ENCODE measurements at places on chromosomes 2 and 18. TPM values are rescaled to one million over a fixed set of nuclear protein-coding genes. Genes with fewer than 3 reads are reported as not detected.

GRCh38 chr2:234841321-234842015, 110.3 kb upstream of the SH3BP4 start:
- DNase-seq, result no peak
- H3K27ac ChIP-seq, result no peak overlapping the region
- no peaks in the 10 kb centered on the region for H3K36me3 ChIP-seq
- no peaks in the 10 kb centered on the region for H3K4me1 ChIP-seq

UCN gene
- total RNA-seq, result 6.9 TPM

KCNE4 gene
- total RNA-seq, result not detected

GRCh38 chr2:171244970-171245782, 84.5 kb upstream of the TLK1 start:
- peaks cover 40% of the 10 kb centered on the region for H3K4me1 ChIP-seq
- no peak overlapping the region for H3K4me3 ChIP-seq
- H3K36me3 ChIP-seq, result no peaks in the 10 kb centered on the region
- no peaks in the 10 kb centered on the region for H3K27me3 ChIP-seq
- DNase-seq, result no peak

RAD51AP2 gene
- not detected for total RNA-seq

DNA sequence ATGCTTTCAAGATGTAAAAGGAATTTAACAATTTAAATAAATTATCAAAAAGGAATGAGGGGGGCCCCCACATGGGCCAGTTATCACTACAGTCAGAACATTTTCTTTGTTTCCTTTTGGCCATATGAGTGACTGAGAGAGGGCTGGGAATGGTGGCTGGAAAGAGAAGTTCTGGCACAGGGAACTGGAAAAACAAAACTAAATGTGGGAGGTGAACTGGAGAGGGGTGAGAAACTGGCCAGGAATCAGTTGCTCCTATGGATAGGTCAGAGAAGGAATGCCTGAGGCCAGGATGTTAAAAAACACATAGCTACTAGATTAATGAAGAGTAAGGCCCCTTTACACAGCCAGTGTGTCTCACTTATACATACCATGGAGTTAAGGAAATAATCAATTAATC, 121.0 kb downstream of the RBMS1 start:
- H3K4me3 ChIP-seq, result no peak overlapping the region
- no peaks in the 10 kb centered on the region for H3K27me3 ChIP-seq
- no peaks in the 10 kb centered on the region for H3K36me3 ChIP-seq
- H3K27ac ChIP-seq, result peak overlapping the region; percentile 42

NXPH2 gene
- total RNA-seq, result not detected

PROC gene
- not detected for total RNA-seq

- H3K27me3 ChIP-seq, result no peaks in the 10 kb centered on the region
- no peak for DNase-seq
- H3K27ac ChIP-seq, result no peak overlapping the region
- H3K4me1 ChIP-seq, result no peaks in the 10 kb centered on the region
- peaks cover 3% of the 10 kb centered on the region for H3K36me3 ChIP-seq
Measured at GRCh38 chr2:70371753-70372152, 69.9 kb upstream of the FAM136A start.

DNA sequence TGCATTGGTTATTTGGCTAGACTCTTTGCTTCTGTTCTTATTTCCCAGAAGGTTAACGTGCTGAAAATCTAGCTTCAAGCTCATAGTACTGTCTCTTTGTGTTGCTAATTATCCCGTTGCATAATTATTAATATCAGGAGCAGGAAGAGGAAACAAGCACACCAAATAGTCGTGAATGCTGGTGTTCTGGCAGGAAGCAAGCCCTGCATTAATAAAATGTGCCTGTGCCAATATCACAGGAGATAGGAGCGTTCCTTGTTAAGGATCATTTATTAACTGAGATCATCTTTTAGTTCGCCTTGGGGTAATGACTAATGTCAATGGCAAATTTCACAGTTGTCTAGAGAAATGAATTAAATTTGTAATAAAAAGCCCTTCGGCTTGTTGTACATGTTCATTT, 893.0 kb upstream of the POU3F3 start:
- H3K4me1 ChIP-seq, result no peaks in the 10 kb centered on the region
- no peaks in the 10 kb centered on the region for H3K36me3 ChIP-seq
- H3K27me3 ChIP-seq, result peaks cover 2% of the 10 kb centered on the region
- no peak overlapping the region for H3K4me3 ChIP-seq

LINC00305 gene
- total RNA-seq, result not detected

DNA sequence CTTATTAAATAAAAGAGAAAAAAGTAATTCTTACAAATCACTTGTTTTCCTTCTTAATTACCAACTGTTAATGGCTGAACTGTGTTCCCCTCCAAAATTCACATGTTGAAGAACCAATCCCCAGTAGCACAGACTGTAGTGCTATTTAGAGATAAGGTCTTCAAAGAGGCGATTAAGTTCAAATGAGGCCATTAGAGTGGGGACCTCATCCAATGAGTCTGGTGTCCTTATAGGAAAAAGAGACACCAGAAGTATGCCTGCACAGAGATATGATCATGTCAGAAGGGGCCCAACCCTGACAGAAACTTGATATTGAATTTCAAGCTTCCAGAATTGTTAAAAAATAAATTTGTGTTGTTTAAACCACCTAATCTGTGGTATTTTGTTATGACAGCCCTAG, 89.8 kb downstream of the MEMO1 start:
- no peak for DNase-seq
- H3K27me3 ChIP-seq, result no peaks in the 10 kb centered on the region
- no peak overlapping the region for H3K27ac ChIP-seq
- H3K4me1 ChIP-seq, result no peaks in the 10 kb centered on the region
- no peak overlapping the region for H3K4me3 ChIP-seq

GRCh38 chr2:172284209-172284608, 143.2 kb upstream of the ITGA6 start:
- DNase-seq, result no peak
- no peak overlapping the region for H3K27ac ChIP-seq
- H3K36me3 ChIP-seq, result no peaks in the 10 kb centered on the region

PER2 gene
- 11.1 TPM for total RNA-seq

NYAP2 gene
- not detected for total RNA-seq

GRCh38 chr2:101805152-101806088, 107.9 kb downstream of the MAP4K4 start:
- H3K4me1 ChIP-seq, result peaks cover 83% of the 10 kb centered on the region
- peak overlapping the region; percentile 82 for H3K27ac ChIP-seq
- peak overlapping the region; percentile 9 for H3K4me3 ChIP-seq

IL1R1 gene
- total RNA-seq, result 0.29 TPM

SPP2 gene
- not detected for total RNA-seq

- no peak overlapping the region for H3K4me3 ChIP-seq
- no peaks in the 10 kb centered on the region for H3K4me1 ChIP-seq
- H3K27ac ChIP-seq, result no peak overlapping the region
- DNase-seq, result no peak
- H3K36me3 ChIP-seq, result no peaks in the 10 kb centered on the region
- peaks cover 3% of the 10 kb centered on the region for H3K27me3 ChIP-seq
Measured at GRCh38 chr2:132678483-132678882, 8.5 kb upstream of the LYPD1 start.

RBM43 gene
- total RNA-seq, result 30.6 TPM

- no peak overlapping the region for H3K4me3 ChIP-seq
- no peak for DNase-seq
- no peaks in the 10 kb centered on the region for H3K36me3 ChIP-seq
- no peaks in the 10 kb centered on the region for H3K4me1 ChIP-seq
Measured at GRCh38 chr2:223416815-223417610, 185.1 kb downstream of the SCG2 start.
